Stimulated activated CD4-positive, alpha-beta T cell treated with anti-CD3 and anti-CD28 coated beads, Interleukin-1b, Interleukin-23, amount 100 ng/mL, for 1 hour (primary cell): ENCODE measurements at places on chromosomes 3 and 15.

GRCh38 chr15:100764778-100765466 is 114.7 kb upstream of the ALDH1A3 start:
- no peak for DNase-seq

DNA sequence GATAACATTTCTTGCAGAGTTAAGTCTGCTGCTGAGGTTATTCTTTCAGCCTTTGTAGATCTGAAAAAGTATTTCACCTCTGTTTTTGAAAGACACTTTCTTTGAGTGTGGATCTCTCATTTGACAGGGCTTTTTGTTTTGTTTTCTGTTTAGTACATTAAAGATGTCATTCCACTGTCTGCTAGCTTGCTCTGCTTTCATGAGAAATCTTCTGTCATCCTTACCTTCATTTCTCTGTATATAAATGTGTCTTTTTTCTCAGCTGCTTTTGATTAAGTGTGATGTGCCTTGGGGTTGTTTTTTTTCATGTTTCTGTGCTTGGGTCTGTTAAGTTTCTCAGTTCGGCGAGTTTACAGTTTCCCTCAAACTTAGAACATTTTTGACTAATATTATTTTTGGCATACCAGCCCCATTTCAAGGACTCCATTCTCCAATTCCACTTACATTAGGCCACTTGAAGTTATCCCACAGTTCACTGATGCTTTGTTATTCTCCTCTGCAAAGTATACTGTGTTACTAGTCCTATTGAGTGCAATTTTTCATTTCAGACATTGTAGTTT is 43.9 kb upstream of the CA12 start:
- DNase-seq, result no peak

DNA sequence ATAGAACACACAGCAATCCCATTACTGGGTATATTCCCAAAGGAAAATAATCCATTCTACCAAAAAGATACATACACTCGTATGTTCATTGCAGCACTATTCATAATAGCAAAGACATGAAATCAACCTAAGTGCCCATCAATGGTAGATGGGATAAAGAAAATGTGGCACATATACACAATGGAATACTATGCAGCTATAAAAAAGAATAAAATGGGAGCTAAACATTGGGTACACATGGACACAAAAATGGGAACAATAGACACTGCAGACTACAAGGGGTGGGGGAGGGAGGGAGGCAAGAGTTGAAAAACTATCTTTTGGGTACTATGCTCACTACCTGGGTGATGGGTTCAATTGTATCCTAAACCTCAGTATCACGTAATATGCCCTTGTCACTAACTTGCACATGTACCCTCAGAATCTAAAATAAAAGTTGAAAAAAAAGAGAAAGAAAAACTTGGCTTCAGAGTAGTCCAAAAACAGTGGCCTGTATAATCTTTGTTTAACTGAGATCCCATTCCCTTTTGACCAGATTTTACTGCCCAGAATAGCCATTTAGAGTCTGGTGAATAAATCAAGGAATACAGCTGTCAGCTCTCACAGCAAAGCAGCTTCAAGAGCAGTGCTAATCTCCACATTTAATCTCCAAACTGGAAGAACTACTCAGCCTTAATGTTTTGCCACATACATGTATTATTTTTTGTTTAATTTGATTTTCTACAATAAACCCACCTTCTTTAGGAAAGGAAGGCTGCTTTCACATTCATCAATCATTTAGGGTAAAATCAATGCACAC is 54.5 kb upstream of the XRN1 start:
- DNase-seq, result no peak

- no peak for DNase-seq
Measured at GRCh38 chr15:59611276-59612260, at the start of gene GCNT3. Gene GCNT3, plus strand, starts transcription at chr15:59611783. Its CDS starts 6,456 bp downstream, at chr15:59618239.

DNA sequence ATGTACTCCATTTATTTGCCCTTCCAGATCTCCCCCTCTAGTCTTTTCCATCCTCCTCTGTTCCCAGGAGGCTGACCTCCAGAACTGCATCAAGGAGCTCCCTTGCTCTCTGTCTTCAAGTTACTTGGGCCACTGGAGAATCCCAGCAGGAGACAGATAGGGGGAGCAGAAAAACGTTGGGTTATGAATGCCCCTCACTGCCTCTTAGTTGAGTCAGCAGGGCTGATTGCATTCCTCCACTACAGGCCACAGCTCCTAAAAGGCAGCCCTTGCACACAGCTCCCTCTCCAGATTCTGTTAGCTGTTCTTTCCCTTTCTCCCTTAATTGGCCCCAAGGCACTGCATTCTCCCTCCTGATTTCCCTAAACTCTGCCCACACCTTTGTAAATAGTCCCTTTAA is 12.4 kb upstream of the CEP152 start:
- DNase-seq, result no peak

- DNase-seq, result no peak
Measured at GRCh38 chr3:138072796-138073195, 42.6 kb downstream of the DZIP1L start.

- DNase-seq, result no peak
Measured at GRCh38 chr15:34855413-34855812, 60.1 kb upstream of the ACTC1 start.

GRCh38 chr3:142817897-142818296 is 71.0 kb downstream of the PCOLCE2 start:
- no peak for DNase-seq

DNA sequence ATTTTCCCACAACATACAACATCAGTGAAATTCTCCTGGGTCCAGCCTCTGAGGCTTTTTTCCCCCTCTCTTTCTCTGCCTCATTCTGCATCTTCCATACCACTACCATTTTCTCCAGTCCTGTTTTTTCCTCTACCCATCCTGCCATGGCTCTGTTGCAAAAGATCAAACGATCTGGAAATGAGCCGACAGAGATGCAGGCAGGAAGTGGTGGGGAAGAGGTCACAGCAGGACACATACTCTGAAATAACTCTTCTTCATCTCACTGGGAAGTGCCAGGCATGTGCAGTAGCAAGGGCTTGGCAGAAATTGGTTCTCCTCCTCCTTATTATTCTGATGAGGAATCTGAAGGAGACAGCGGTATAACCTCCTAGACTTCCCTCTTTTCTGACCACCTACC is 114.3 kb downstream of the CORO2B start:
- DNase-seq, result no peak

DNA sequence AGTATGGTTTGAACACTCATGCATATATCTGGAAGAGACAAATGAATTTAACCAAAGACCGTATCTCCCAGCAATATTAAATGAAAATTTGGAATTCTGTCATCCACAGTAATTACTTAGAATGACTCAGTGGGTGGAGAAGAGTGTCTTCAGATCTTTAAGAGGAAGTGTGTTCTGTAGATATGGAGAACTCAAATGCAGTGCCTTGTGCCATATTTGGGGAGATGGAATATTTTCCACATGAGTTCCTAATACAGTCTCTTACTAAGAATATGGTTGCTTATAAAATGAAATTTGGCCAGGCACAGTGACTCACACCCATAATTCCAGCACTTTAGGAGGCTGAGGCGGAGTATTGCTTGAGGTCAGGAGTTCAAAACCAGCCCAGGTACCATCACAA is 40.5 kb downstream of the ANO10 start:
- no peak for DNase-seq

DNA sequence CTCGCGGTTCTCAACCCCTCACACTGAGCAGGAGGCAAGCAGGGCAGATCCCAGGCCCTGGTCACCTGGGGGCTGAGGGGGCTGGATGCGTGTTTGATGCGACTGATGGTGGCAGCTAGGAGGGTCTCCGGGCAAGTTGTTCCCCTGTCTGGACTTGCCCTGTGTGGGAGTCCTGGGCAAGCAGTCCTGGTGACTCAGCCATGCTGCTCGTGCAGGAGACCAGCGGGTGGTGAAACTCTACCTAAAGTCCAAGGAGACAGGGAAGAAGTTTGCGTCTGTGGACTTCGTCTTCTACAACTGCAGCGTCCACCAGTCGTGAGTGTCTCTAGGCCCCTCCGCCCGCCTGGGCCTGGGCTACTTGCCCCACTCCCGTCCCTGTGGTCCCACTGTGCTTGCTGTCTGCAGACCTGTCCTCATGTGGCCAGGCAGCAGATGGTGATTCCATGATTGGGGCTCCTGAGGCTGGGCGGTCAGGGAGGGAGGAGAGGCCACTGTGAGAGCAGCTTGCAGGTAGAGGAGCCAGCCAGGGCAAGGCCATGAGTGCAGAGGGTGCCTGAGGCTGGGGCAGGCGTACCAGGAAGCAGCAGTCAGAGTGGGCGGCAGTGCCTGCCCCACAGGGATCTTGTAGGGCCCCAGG is 23.1 kb downstream of the PLXNA1 start:
- DNase-seq, result no peak

DNA sequence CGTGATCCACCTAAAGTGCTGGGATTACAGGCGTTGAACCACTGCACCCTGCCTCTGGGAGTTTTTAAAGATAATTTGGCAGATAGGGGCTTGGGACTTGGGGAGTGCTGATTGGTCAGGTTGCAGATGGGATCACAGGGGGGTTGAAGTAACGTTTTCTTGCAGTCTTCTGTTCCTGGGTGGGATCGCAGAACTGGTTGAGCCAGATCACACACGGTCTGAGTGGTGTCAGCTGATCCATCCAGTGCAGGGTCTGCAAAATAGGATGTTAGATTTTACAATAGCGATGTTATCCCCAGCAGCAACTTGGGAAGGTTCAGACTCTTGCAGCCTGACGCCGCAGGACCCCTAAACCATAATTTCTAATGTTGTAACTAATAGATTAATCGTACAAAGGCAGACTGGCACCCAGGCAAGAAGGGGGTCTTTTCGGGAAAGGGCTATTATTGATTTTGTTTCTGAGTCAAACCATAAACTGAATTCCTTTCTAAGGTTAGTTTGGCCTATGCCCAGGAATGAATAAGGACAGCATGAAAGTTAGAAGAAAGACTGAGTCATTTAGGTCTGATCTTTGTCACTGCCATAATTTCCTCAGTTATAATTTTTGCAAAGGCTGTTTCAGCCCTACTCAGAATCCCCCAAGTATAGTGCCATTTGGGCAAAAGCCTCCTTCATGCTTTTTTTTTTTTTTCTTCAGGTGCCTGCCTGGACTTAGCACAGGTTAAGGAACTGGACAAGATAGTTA is 1.5 kb upstream of the CA12 start:
- DNase-seq, result no peak

GRCh38 chr3:129758785-129759320 is 134.7 kb downstream of the TMCC1 start:
- no peak for DNase-seq

GRCh38 chr3:4906107-4906621 is 73.1 kb upstream of the BHLHE40 start:
- DNase-seq, result no peak
